ENCODE measurements at places on chromosomes 5 and 9.

DNA sequence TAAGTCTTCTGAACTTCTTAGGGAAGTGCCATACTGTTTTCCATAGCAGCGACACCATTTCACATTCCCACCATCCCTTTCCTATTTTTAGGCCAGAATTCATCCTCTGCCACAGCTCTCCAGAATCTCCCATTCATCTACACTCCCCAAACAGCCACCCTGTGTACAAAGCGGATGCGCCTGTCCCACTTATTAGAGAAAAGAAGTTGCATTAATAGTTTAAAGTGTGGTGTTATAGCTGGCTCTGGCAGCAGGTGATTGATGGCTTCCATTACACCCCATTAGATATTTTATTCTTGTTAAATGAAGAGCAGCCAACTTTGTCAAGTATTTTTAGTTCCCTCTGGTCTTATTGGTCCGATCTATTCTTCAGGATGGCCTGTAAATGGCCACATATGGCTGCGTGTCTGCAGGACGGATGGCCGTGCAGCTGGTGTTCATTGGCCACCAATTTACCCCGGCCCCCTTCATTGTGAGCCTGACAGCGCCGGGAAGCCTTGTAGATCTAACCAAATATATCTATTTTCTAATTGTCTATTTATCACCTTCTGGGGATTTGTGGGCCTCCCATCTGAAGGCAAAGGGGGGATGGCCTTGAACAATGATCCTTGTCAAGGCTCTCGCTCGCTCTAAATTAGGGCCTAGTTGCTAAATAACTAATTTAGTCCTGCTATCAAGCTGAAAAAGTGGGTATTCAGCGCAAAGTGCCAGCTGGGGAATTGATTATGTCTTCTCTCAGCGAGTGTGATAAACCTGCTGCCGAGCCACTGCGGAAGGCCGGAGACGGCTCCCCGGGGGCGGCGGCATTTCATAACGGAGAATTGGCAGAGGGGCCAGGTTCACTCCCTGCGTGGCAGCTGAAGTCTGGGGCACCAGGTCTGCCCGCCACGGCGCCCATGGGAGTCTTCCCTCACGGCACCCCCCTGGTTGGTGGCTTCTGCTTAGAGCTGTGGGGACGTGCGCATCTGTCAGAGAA is 141.1 kb downstream of the MELK start:
- no peak for DNase-seq

DNA sequence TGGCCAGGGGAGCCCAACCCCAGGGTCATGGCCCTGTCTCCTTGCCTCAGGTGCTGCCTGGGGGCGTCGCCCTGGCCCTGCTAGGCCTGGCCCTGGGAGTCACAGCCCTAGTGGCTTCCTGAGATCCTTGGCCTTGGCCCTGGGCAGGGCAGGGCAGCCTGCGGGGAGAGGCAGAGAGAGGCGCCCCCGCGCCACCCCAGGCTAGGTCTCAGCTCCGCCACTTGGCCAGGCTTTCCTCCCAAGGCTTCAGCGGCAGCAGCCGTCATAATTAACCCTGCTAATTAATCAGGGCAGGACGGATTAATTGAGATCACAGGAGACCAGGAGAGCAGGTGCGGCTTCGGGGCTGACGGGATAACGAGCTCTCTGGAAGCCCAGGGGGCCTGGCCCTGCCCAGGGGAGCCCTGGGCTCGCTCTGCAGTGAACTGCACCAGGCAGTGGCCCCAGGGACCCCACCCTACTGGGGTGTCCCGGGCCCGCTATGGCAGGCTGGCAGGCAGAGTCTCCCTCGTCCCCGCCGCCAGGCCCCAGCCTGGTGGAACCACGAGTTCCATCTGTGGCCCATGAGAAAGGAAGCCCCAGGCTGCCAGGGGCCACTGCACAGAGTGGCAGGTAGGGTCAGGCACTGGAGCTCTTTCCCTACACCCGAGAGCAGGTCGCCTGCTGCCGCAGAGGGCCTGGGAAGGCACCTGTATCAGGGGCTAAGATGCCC is 269.6 kb downstream of the PBX3 start:
- DNase-seq: no peak

DNA sequence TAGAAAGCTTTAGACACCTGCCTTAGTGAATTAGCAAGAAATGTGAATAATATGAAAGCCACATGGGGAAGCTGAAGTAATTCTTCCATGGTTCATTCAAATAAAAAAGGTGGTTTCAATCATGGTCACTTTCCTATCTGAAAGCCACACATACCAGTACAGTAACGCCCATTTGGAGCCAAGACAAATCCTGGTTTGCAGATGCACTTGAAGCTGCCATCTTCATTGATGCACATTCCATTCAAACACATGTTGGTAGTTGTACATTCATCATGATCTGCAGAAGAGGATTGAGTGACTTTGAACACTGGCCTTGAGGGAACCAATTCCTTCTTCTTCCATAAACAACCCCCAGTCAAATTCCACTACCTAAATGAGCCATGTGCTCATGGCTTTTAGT is 161.5 kb downstream of the FBN2 start:
- DNase-seq: no peak

DNA sequence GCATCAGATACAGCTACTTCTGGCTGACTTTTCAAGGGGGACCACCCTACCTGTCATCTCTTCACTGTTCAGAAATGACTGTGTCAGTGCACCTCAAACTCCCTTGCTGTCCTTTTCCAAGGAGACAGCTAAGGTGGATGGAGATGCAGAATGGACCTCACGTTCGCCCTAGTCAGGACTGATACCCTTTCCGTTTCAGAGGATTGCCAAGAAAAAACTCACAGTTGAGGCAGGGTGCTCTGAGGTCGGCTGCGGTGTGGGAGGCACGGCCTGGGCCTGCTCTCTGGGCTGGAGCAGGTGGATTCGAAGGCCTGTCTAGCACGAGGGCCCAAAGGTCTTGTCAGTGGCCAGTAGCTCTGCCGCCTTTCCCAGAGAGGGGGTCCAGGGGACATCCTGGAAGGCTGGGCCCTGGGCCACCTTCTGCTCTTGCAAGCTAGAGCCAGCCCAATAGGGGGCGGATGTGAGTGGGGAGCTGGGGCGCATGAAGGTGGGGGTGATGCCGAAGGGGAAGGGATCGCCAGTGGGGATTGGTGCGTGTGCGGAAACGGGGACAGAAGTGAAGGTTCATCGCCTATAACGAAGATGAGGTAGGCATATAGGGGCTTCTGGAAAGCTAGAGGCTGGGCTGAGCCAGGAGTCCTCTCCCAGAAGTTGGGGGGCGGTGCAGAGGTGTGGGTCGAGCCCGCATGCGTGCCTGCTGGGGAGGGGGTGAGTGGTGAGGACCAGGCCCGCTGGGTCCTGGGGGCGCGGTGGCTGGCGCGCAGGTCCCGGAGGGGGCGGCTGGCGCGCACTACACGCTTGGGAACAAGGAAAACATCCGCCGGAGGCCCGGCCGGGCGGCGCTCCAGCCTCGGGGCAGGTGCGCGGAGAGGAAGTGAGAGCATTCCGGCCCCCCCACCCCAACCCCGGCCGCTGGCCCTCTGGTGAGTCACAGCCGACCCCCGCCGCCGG is 2.5 kb upstream of the MSMP start:
- no peak for DNase-seq

DNA sequence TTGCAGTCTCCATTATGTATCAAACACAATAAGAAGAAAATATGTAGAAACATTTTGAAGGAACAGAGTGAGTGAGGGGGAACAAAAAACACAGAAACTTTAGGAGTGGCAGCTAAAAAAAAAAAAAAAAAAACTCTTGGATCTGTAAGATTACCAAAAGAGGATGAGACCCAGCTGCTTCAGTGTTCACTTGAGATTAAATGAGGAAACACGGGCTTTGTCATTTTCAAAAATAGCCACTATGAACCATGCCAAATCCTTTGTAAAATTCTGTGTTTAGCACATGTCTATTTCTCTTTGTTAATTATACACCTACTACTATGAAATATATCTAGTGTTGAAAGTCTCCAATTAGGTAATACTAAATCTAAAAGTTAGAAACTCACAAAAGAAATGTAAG is 485.9 kb downstream of the EFNA5 start:
- DNase-seq: no peak

DNA sequence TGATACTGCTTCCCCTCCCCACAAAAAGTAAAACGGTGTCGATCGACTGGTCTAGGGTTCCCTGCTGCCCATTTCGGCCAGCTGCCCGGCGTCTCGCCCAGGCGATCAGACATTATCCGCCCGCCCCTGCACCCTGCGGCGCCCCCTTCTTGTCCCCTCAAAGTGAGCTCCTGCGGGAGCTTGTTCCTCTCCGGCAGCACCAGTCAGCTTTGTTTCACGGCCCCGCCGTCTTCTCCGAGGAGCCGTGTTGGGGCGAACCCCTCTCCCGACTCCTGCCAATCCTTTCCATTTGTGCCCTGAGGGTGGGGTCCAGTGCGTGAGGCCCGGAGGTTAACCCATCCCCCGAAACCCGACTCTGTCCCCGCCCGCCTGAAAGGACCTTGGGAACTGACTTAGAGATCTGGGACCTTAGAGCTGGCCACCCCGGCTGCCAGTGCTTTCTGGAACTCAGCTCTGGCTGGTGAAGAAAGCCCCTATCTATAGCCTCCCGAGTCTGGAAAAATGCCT is 518 bp downstream of the UBE2B start:
- no peak for DNase-seq

- DNase-seq: no peak
Measured at GRCh38 chr5:88675168-88675707, 207.7 kb downstream of the MEF2C start.

GRCh38 chr9:137138722-137139467 is at the start of gene GRIN1:
GRIN1 (plus strand) TSS chr9:137139154; CDS start chr9:137139487, 333 bp downstream.
- DNase-seq: no peak

- no peak for DNase-seq
Measured at GRCh38 chr9:119951090-119951489, 581.9 kb upstream of the BRINP1 start.

DNA sequence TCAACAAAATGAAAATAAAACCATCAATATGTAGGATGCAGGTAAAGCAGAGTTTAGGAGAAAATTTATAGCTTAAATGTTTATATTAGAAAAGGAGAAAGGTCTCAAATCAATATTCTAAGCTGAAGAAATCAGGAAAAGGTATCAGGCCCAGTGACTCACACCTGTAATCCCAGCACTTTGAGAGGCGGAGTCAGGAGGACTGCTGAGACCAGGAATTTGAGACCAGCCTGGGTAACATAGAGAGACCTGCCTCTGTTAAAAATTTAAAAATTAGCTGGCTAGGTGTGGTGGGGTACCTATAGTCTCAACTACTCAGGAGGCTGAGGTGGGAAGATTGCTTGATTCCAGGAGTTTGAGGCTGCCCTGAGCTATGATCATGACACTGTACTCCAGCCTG is 32.2 kb downstream of the CCDC69 start:
- no peak for DNase-seq

- DNase-seq: no peak
Measured at GRCh38 chr5:64502196-64502595, 3.6 kb upstream of the RGS7BP start.

DNA sequence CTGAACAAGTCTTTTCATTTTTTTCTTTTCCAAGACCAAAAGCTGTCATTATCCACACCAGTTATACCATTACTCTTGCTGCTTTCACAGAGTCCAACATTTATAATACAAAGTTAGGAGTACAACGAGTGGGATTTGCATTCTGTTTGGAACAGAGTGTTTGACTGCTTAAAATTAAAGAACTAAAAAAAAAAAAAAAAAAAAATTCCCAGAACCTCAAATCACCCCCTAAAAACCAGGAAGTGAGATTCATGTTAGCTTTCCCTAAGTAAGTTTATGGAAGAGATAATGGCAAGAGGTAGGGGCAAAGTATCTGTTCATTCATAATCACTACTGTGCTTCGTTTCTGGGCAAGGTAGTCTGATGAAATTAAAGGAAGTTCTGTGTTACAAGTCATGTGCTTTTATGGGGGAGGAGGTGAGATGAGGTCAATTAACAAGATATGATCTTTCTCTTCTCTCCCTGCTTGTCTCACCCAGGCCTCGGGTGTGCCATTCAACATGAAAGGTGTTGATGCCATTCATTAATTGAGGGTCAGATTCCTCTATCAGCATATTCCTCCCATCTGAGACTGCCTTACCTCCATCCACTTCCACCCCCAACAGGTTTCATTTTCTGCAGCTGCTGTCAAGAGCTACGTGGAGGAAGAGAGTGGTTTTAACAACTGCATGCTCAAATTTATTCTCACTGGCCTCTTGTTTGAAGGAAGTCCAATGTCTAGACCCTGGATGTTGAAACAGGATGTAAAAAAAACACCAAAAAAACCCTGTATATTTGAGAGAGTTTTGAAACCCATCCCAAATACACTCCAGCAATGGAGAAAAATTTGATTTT is 58.1 kb downstream of the MARCHF3 start:
- DNase-seq: no peak

DNA sequence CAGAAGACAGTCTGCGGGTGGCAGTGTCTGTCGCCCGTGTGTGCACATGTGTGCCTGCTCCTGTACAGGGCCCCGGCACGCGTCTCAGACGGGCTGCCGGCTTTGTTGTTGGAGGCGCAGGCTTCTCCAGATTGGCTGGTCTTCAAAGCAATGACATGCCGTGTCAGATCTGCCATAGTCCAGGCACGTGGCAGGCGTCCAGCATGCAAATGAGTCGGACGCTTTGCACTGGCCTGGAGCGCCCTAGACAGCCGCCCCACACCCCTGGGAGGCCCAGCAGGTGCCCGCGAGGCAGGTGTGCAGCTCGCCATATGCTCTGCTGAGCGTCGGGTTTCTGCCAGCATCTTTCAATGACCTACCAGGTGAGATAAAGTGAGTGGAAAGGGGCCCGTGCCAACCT is 71.5 kb downstream of the GADD45G start:
- no peak for DNase-seq

GRCh38 chr9:107389617-107390071 is 99.9 kb downstream of the KLF4 start:
- no peak for DNase-seq

DNA sequence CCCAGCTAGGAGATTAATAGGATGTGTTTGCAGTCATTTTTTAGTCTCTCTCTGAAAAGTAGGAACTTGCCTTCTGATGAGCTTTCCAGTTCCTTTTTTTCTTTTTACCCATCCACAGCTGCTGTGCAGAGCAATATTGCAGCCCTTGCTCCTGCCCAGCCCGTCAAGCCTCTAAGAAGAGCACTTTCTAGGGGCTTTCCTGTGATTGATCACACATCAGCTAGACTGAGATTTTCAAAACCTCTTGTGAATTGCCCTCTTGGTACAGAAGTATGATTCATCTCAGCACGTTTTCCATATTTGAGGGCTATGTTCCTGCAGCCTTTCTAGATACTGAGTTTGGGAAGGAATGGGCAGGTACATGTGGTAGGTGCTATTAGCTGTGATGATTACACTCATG is 93.9 kb downstream of the GALNT10 start:
- DNase-seq: no peak

GRCh38 chr5:139574641-139575312 is 13.6 kb downstream of the UBE2D2 start:
- no peak for DNase-seq

- no peak for DNase-seq
Measured at GRCh38 chr9:71607461-71607881, 160.8 kb downstream of the CEMIP2 start.

DNA sequence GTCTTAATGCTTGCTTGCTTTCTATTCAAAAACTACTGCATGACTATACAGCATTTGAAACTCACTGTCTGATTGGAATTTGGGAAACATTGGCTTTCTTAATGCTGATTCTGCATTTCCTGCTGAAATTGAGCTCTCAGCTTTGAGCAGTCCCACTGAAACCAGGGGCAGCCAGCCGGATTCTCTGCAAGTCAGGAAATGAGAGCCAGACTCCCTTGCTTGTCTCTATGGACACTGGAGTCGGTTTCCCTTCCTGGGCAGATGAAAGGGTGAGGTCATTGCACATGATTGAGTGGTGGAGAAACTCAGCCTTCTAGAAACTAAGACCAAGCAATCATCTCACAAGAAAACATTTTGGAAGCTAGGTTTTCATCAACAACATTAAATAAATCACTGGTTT is 119.7 kb upstream of the SPATA31C2 start:
- no peak for DNase-seq
